ENCODE measurements at places on chromosomes 7 and 10.

- DNase-seq, result peak; percentile 88
These were observed 116.4 kb downstream of the TSPAN12 start for GRCh38 chr7:120741371-120742042.

- no peak for DNase-seq
These were observed 92.1 kb downstream of the CCDC71L start for GRCh38 chr7:106568680-106569499.

DNA sequence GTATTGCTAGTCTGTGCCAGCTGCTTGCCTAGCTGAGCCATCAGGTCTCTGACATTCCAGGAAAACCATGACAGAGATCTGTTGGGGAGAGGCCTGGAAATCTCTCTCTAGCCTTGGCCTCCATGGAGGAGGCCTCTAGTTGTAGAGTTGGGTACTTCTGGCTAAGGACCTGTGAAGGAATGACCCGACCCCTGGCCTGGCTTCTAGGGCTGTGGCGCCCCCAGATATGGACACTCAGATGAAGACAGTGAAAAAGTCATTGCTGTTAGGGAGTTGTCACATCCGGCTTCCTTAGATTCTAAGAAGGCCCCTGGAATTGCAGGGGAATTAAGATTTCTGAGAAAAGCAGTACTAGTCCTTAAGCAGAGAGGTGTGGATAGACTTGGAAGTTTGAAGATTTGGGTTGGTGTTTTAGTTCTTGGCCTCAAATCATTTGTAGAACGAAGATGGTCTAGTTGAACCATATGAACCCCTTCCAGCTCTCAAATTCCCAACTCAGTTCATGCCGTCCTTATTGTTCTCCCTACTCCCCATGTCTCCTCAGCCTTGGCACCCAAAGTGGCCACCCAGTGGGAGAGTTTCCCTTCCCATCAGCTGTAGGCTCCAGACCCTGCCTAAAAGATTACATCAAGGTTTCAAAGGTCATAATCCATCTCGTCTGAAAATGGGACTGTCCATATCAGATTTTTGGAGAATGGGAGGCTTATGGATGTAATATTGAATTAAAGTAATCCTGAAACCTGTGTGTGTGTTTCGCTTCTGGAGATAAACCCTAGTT lies 7.0 kb downstream of the HHEX start:
- no peak for DNase-seq

- DNase-seq, result no peak
These were observed 103.0 kb downstream of the MYOF start for GRCh38 chr10:93378997-93379730.

DNA sequence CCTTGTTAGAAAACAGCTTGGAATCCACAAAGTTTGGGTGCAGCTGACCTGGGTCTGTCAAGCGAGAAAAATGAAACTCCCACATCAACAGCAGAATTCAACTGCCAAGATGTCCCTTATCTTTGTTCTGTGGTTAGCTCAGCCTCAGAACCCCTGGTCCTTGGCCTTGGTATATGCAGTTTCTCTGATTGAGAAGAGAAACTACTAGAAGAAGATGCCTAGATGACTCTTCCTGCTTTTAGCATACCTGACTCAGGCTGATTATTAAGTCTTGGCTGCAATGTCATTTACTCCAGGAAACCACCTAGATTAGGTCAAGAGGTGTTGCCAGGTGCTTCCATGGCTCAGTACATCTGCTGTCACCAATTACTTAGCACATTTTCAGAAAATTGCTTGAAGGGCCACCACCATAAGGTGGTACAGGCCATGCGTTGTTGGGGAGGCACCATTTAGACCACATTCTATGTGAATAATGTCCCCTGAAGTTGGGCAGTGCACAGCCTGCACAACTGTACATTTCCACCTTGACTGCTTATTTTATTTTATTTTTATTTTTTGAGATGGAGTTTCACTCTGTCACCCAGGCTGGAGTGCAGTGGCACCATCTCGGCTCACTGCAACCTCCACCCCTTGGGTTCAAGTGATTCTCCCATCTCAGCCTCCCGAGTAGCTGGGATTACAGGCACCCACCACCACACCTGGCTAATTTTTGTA lies 59.4 kb upstream of the ZNF438 start:
- no peak for DNase-seq
